ENCODE measurements at places on chromosomes 12 and 14.

GRCh38 chr14:54362089-54362504, 34.7 kb upstream of the CDKN3 start:
- DNase-seq: no peak

- no peak for DNase-seq
Measured at GRCh38 chr12:67419810-67420209, 150.7 kb downstream of the CAND1 start.

- peak; percentile 41 for DNase-seq
Measured at GRCh38 chr14:52121441-52121840, 52.6 kb upstream of the NID2 start.

GRCh38 chr12:132488127-132489077, 1.5 kb upstream of the FBRSL1 start:
- no peak for DNase-seq

DNA sequence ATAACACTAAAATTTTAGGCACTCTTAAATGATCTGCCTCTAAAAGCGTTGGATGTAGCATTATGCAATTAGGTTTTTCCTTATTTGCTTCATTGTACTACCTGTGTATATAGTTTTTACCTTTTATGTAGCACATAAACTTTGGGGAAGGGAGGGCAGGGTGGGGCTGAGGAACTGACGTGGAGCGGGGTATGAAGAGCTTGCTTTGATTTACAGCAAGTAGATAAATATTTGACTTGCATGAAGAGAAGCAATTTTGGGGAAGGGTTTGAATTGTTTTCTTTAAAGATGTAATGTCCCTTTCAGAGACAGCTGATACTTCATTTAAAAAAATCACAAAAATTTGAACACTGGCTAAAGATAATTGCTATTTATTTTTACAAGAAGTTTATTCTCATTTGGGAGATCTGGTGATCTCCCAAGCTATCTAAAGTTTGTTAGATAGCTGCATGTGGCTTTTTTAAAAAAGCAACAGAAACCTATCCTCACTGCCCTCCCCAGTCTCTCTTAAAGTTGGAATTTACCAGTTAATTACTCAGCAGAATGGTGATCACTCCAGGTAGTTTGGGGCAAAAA, 4.1 kb downstream of the CDKN1B start:
- DNase-seq: no peak

DNA sequence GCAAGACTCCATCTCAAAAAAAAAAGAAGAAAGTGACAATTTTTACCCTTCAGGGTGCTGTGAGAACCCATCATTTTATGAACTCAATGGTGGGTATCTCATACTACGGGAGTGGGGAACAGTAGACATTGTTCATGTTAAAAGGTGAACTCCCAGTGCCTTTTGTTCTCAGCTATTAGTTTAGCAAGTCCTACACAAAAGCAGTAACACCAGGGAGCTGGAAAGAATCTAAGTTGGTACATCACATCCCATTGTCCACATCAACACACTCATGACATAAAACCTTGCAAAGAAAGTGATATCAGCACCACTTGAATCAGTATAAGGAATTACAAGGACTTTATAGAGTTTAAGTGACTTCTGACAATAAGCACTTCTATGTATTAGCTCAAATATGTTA, 47.4 kb upstream of the ABCC9 start:
- DNase-seq: no peak

GRCh38 chr14:50232276-50232642, 881 bp upstream of the SOS2 start:
- DNase-seq: no peak

- DNase-seq: no peak
Measured at GRCh38 chr12:53551889-53552291, 44.6 kb upstream of the NPFF start.

DNA sequence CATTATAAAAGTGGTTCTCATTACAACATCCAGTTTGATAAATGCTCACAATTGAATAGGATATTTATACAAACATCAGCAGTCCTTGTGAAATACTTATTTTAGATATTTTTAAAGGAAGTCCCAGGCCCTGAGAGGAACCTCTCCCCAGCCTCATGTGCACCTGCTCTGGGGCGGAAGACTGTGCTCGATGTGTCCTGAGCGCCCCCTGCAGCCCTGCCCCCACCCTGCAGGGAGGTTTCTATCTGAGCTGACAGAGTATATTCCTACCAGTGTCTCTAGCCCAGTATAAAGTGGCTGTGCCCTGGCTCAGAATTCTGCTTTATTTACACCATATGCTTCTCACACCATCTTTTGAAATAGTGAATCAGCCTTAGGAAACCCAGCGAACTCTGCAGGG, 1349.1 kb downstream of the TMEM121 start:
- no peak for DNase-seq

DNA sequence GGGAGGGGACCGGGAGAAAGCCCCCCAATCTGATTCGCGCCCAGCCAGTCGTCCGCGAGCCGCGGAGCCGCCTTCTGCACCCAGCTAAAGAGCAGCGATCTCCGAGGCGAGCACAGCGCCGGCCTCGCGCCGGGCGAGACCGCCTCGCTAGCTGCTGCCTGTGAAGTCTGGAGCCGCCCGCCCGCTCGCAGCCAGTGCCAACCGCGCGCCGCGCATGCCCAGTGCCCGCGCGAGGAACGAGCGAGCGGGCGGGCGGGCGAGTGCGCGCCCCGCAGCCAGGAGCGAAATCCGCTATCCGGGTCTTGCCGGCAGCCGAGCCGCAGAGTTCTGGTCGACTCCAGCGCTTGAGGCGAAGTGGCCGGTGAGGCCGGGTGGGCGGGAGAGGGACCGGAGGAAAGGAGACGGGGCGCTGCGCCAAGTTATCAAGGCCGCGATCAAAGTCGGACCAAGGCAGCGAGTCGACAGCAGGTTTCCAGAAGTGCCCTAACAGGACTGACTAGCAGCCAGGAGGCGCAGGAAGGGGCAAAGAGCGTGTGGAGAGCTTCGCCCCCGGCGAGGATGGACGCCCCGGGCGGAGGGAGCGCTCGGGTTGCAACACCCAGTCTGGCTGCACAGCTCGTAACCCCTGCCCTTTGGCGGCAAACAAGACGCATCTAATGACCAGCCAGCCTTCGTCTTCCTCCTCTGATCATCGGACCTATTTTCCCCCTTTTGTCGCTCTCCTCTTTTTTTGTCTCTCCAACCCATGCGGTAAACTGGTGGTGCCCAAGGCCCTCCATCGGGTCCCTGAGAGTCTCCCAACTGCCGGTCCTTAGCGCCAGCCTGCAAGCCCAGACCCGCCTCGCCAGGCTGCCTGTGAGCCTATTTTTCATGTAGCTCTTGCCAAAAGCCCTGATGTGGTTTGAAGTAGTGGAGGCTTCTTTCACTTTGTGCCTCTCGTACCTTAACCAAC, at the start of gene EPS8:
EPS8 (minus strand) TSS at position 169 of the 952 bp plus-strand sequence. CDS start 106,437 bp downstream, outside the sequence.
- DNase-seq: peak; percentile 94

- no peak for DNase-seq
Measured at GRCh38 chr12:68139941-68140340, 19.6 kb downstream of the IFNG start.

GRCh38 chr12:77354766-77355362, 289.5 kb upstream of the E2F7 start:
- DNase-seq: peak; percentile 20

DNA sequence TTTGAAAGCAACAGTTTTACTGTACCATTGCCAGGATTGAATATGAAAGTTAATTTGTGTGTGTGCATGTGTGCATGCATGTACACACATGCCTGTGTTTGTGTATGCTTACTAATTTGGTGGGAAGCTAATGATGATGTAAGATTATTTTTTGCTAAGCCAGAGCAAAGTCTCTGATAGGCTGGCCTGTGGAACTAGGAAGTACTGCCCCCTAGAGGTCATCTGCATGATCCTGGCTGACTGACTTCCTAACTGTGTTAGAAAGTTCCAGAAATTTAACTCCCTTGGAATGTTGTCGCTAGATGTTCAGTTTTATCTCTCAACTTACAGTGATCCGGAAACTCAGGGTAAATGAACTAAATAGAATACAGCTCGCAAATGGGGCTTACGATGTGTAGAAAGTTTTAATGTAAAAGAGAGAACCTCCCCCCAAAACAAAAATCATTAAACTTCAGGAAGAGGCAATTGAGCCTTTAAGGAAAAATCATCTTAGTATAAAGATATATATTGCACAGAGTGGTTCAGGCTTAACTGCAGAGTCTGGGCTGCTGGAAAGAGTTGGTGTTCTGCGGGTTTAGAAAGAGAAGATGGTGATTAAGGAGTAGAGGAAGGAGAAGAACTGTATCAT, 34.3 kb upstream of the SLC38A1 start:
- peak; percentile 17 for DNase-seq

DNA sequence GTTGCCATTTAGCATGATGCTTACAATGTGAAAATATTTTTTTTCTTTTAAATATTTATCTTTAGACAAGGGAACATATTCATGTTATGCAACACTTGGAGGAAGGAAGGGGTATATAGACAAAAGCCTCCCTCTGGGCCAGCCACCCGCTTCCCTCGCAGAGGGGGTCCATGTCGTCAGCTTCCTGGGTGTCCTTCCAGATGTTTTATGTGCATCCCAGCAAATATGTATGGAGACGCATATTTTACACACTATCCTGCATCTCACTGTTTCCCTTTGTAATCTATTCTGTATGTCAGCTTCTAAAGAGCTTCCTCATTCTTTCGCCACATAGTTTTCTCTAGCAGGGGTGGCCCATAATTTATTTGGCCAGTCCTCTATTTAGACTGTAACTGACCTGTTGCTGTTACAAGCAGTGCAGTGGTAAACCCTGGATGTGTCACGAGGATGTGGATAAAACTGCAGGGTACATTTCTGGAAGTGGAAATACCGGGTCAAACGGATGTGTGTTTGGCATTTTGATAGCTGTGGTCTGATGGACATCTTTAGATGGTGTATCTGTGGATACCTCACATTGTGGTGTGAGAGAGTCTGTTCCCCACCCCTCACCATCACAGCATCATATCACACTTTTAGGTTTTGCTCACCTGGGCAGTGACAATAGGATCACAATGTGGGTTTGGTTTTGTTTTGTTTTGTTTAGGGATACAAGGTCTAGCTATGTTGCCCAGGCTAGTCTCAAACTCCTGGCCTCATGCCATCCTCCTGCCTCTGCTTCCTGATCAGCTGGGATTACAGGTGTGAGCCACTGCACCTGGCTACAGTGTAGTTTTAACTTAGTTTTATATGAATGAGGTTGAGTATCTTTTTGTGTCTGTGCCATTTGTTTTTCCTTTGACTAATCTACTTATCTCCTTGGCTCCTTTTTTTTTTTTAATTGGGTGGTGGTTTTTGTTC, 31.6 kb downstream of the FAM222A start:
- DNase-seq: no peak

DNA sequence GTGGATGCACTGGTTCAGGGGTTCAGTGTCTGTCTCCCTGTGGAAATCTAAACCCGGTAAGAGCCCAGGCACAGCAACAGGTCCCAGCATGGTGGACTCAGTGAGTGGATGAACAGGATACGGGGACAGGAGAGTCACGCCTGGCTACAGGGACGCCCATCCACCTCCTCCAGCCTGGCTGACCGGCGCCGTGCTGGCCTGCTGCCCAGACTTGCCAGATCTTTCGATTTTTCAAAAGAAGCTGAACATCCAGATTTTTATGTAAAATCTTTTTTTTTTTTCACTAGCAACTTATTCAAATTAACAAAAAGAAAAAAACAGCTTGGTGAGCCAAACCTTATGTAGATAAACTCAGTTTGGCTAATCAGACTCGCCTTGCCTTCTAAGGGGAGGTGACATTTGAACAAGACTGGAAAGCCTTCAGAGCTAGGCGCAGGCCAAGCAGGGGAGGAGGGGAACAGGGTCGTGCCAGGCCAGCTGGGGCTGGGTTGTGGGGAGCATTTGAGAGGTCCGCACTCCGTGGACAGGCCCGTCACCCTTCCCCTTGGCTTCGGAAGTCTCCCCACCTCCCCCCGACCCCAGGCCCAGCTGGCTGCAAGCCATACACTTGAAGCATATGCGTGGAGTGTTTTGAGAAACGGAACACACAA, 87.8 kb upstream of the NCOR2 start:
- peak; percentile 64 for DNase-seq

GRCh38 chr12:26416550-26416949, 221.2 kb downstream of the SSPN start:
- no peak for DNase-seq

GRCh38 chr14:101716956-101717662, 44.4 kb upstream of the PPP2R5C start:
- no peak for DNase-seq

GRCh38 chr14:23125011-23125410, 6.0 kb upstream of the CEBPE start:
- DNase-seq: no peak

- no peak for DNase-seq
Measured at GRCh38 chr12:14982562-14982961, 9.7 kb downstream of the PDE6H start.

- no peak for DNase-seq
Measured at GRCh38 chr12:61956545-61956944, 303.7 kb upstream of the USP15 start.

DNA sequence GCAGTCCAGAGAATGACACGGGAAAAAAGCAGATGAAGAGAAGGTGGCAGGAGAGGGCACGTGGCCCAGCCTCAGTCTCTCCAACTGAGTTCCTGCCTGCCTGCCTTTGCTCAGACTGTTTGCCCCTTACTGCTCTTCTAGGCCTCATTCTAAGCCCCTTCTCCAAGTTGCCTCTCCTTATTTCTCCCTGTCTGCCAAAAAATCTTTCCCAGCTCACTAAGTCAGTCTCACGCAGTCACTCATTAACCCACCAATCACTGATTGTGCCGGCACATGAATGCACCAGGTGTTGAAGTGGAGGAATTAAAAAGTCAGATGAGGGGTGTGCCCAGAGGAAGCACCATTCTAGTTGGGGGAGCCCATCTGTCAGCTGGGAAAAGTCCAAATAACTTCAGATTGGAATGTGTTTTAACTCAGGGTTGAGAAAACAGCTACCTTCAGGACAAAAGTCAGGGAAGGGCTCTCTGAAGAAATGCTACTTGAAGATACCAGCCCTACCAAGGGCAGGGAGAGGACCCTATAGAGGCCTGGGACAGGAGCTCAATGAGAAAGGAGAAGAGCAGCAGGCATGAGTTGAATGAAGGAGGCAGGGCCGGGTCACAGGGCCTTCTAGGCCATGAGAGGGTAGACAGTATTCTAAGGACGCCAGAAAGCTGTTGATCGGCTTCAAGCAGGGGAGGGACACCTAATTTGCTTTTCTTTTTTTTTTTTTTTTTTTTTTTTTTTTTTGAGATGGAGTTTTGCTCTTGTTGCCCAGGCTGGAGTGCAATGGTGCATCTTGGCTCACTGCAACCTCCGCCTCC, 40.9 kb downstream of the DAD1 start:
- DNase-seq: no peak

DNA sequence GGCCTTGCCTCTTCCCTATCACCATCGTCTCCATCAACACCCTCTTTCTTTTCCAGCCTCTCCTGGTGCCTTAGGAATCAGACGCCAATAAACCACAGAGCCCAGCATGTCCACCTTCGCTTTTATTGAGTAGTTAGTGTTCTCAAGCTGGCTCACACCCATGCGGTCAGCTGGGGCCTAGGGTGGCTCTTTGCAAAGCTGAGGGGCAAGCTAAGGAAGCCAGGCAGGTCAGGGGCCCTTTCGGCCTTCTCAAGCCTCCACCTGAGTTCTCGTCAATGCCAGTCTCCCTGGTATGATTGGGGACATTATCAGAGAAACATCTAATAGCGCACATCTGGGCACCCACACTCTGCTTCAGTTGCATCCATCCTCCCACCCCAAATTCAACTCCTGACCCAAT, 737 bp upstream of the TEX52 start:
- no peak for DNase-seq

Measured in fibroblast of skin of right quadriceps (primary cell).